ENCODE measurements at places on chromosomes 2 and 18. TPM values are rescaled to one million over a fixed set of nuclear protein-coding genes. Genes with fewer than 3 reads are reported as not detected.

DNA sequence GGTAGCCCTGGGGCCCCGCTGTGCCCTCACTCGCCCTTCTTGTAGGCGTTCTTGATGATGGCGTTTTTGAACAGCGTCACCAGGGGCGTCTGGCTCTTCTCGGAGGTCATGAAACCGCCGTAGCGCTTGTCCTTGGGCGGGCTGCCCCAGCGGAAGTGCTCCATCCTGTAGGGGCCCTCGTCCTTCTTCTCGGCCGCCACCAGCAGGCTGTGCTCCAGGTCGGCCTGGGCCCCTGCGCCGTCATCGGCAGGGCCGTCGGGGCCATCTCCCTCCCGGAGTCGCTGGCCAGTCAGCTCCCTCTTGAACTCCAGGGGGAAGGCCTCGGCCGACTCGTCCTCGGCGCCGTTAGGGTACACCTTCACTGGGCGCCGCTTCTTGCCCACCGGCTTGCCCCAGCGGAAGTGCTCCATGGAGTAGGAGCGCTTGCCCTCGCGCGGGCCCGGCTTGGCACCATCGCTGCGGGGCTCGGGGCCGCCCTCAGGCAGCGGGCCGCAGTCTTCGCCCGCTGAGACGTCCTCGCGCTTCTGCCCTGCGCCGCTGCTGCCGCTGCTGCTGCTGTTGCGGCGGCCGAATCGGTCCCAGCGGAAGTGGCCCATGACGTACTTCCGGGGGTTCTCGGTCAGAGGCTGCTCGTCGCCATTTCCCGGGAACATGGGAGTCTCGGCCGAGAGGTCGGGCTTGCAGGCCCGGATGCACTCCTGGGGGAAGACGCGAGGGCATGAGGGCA lies 7.2 kb downstream of the POMC start:
- DNase-seq: peak; percentile 75

GRCh38 chr2:12515871-12516270 lies 200.9 kb upstream of the TRIB2 start:
- no peak for DNase-seq

DNA sequence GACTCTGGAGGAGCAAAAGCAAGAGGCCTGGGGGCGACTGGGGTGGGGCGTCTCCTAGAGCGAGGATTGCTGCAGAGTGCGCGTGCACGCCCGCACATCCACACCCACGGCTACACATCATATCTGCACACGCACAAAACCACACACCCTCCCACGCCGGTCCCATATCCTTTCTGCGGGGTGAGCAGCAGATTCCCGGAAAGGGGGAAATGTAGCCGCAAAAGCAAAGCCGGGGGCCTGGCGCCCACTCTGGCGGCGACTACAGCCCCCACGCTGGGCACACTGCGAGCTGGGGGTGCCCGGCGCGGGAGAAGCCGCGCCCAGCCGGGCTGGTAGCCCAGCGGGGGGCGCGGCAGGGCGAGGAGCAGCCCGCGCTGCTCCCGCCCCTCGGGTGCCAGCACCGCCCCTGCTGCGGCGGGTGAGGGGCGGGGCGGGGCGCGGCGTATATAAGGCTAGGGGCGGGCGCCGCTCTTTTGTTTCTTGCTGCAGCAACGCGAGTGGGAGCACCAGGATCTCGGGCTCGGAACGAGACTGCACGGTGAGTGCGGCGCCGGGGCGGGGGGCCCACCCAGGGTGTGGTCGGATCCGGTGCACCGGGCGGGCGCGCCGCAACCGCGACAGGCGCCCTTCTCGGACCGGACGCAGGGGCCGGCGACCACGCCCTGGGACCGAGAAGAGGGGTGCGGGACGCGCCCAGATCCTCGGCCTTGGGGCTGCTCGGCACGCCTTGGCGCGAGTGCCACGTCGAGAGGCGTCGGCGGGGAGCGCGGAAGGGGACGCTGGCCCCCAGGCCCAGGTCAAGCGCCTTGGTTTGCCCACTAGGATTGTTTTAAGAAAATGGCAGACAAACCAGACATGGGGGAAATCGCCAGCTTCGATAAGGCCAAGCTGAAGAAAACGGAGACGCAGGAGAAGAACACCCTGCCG lies at the start of gene TMSB10:
Gene TMSB10, plus strand, starts transcription at position 476 of the 927 bp plus-strand sequence.
- peak; percentile 88 for DNase-seq

- DNase-seq: no peak
Measured at GRCh38 chr18:48852292-48852691, 98.5 kb downstream of the SMAD7 start.

DNA sequence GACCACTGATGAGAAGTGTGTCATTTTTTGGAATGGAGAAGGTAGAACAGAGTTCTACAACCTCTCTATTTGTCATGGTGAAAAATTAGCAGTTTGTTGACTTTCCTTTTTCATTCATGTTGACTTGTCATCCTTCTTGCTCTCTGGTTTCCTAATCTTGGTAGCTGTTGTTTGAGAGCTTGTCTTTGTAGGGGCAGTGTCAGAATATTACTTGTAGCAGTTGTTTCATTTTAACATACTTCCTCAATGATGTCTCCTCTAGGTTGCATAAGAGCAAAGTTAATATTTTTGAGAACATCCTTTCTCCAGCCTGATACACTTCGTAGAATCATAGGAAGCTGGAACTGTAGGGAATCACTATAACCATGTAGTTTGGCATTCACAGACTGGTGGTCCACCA lies 368.2 kb upstream of the FANCL start:
- no peak for DNase-seq

DNA sequence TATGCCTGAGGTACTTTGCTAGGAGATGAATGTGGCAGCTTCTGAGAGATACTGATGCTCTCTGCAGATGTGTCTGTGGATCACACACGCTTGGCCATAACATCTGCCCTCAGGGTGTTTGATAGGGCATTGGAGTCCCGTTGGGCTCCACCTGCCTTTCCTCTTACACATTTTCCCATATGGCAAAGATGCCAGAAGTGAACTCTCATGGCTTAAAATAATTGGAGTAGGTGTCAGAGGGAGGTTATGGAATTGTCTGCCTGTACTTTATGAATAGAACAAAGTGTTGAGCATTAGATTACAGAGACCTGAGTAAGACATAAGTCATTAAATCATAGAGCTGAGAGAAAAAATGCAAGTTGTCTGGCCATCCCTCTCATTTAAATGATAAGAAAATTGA lies 75.3 kb upstream of the PNPT1 start:
- DNase-seq: no peak

GRCh38 chr2:137302957-137303356 lies 537.6 kb downstream of the THSD7B start:
- no peak for DNase-seq

- DNase-seq: no peak
Measured at GRCh38 chr2:27627963-27628766, 647 bp downstream of the CCDC121 start.

GRCh38 chr2:180516232-180516631 lies 464.2 kb upstream of the UBE2E3 start:
- no peak for DNase-seq

DNA sequence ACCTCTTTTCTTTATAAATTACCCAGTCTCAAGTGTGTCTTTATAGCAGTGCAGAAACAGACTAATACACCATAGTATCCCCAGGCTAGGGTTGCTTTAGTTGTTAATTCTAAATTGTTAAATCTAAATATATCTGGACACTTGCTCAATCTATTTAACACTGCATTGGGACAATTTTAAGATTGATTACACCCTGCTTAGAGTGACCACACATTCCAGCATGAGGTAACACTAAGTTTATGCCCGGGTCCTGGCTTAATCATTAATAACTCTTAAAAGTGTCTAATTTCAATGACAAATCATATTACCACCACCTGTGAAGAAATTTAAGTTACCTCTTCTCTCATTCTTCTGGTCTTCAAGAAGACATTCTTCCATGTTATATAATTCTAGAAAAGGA lies 131.4 kb downstream of the ZNF385B start:
- no peak for DNase-seq

- DNase-seq: no peak
Measured at GRCh38 chr2:67782443-67782842, 280.4 kb downstream of the C1D start.

DNA sequence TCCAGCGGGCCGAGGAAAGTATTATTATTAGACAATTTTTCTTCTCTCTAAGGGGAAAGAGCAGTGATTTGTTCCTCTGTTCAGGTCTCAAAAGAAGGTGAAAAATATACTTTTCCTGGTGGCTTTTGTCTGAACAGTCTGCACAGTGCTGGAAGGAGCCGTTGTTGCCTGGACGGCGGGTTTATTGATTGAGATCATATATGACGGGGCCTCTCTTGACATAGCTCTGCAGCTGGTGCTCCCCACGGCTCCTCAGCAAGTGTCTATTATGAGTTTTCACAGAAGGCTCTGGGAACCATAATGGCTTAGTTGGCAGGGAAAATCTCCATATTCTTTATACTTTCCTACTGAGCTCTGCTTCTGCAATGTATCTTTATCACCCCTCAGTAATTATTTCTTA lies 42.9 kb downstream of the FSHR start:
- no peak for DNase-seq

DNA sequence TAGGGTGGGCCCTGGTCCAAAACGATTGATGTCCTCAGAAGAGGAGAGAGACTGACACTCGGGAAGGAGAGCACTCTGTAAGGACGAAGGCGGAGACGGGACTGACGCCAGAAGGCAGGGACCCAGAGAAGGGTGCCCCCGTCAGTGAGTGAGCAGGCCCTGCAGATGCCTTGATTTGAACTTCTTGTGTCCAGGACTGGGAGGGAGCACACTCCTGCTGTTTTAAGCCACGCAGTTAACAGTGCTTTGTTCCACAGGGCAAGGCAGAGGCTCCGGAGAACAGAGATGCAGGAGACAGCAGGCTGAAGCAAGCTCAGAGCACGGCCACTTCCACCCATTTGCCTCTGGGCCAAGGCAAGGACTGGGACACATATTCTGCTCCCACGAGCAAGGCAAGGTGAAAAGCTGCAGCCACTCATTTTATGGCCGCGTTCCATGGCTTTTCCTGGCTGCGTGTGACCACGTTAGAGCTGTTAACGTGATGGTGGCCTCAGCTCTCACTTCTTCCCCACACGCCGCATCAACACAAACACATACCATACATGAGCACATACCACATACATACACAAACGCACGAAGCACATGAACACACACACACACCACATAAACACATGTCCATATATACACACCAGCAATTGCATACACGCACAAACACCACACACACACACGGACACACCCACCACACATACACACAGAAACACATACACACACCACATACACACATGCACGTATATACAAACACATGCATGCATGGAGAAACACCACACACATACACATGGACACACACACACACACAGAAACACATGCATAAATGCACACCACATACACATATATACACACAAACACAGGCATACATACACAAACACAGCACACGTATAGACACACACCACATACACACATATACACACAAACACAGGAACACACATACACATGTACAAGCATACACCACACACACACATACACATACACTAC lies 521.0 kb upstream of the MYT1L start:
- no peak for DNase-seq

DNA sequence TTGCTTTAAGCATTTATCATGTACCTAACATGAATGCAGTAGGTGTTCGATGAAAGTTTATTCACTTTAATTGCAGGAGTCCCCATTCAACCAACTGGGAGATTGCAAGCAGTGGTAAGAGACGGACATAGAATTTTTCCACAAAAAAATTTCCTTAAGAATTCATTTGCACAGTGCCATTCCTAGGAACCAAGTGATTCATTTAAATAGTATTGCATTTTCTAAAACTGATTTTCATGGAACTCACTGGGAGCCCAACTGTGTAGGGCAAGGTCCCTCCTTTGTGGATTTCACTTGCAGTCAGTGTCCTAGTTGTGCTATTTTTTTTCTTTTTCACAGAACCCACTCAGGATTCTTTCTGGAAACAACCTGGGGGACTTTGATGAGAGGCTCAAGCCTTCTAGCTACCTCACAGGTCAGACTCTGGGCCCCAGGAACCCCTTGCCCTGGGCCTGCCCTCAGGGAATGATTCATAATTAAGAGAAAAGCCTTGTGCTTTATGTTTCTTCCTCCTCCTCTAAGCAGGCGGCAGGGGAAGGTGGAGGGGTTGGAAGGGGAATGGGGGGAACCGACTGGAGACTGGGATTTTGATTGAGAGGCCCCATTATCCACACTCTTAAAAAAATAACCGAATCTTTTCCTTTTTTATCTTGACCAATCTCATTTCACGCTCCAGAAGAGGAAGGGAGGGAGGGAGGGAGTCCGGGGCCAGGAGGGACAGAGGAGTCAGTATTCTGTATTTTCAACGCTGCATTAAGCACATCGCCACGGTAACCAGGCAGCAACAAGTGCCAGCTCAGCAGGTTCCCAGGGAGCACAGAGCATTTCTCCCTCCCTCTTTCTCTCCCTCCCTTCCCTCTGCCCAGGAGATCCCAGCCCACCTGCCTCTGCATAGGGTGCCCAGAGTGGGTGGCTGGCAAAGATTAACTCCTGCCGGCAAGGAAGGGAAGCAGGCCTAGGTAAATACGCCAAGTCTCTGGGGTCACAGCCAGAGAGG lies 51.8 kb downstream of the PSD4 start:
- DNase-seq: no peak

DNA sequence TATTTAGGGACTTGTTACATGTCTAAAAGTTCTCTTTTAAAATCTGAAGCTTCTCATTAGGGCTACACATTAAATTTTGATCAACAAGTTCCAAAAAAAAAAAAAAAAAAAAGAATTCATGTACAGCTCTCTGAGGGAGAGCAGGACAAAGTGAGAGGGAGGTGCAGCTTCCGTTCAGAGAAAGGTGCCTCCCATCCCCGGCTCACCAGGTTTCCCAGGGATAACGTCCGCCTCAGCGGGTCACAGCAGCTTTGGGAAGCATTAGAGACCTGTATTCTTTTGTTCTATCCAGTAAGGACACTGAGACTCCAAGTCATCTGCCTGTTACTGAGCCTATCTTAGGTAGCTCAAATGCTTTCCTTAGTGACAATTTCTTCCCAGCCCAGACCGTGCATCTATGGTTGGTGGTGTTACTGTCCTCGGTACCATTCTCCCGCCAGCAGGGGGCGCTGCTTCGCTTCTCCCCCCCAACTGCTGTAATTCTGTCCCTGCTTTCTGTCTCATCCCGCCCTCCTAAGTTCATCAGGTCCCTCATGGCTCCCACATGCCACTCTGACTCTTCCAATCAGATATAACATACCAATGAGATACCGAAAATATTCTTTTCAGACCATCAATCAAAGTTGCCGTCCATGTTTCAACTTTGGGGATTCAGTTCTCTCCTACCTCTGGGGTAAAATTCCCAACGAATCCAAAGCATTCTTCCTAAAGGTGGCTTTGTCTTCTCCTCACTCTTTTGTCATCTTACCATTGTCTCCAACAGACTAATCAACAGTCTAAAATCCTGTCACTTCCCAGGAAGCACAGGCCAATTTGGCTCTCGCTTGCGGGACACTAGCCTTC lies 466.5 kb downstream of the METTL4 start:
- peak; percentile 26 for DNase-seq

GRCh38 chr2:205169464-205169863 lies 512.8 kb upstream of the NRP2 start:
- no peak for DNase-seq

Gene C2orf78
- total RNA-seq: not detected

Gene RUFY4
- 3.1 TPM for total RNA-seq

Gene IL36G
- not detected for total RNA-seq

Gene TMEM169
- total RNA-seq: 1.5 TPM

Gene DLX1
- not detected for total RNA-seq

Measured in natural killer cell (primary cell).